8988T (cell line): ENCODE measurements at places on chromosomes 3 and 15.

- DNase-seq, result no peak
These were observed 279.2 kb downstream of the PDCD6IP start for GRCh38 chr3:34077417-34078195.

DNA sequence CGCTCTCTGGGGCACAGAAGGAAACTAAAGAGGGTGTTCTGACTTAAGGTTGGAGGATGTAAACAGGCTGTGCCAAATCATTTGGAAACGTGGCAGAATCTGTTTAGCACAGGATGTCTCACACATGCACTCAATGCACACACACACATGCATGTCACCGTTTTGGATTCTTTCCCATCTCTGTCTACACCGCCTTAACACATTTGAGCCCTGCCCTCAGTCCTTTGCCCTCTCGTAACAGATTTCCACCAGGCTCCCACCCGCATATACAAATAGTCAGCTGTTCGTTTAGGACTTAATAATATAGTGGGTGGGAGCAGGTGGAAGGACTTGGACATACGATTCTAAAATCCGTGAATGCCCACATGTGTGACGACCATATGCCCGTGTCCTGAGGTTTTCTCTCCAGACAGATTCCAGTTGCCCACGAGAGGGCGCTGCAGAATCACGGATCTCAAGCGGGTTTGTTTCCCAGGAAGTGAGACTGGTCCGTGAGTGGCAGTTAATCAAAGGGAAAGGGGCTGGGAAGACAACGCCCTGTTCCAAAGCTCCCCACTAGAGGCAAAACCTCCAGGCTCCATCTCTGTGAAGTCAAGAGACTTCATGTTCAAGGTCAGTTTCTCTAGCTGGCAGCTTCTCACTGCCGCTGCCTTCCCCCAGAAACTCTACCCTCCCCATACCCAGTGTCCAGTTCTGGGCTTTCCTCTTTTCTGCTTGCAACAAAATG is 44.5 kb downstream of the NOX5 start:
- DNase-seq, result peak; percentile 56

DNA sequence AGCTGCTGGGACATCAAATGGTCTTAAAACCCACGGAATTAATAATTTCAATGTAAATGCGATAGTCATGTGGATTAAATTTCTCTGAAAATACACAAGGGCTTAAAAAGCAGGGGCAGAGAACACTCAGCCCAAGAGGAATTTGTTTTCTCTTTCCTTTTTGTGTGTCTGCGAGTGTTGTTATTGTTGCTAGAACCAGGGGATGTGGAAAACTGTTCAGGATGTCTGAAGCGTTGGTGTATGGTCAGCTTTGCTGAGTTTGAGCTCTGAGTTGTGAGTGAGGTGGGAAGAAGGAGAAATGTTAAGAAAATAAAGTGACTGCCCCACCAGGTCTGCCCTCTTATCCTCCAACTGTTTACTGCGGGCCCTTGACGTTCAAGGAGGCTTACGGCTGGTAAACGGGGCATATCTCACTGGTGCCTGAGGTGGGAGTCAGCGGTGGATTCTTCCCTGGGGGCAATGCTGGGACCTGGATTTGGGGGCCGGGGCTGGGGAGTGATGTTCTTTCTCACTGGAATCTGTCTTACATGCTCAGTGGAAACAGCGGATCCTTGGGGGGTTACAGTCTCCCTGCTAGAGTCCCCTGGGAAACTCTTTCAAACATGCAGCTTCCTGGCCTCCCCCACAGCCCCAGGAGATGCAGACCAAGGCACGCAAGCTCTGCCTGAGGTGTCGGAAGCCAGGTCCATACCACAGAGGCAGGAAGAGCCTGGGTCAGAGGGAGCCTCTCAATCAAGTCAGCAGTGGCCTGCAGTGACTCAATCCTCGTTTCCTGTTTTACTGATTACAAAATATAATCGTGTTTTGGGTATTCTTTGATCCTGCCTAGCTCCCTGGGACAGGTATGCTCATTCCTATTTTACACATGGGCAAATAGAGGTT is 41.8 kb downstream of the ITGA11 start:
- DNase-seq, result no peak

- DNase-seq, result no peak
These were observed 1.6 kb downstream of the GABPB1 start for GRCh38 chr15:50353251-50353974.

DNA sequence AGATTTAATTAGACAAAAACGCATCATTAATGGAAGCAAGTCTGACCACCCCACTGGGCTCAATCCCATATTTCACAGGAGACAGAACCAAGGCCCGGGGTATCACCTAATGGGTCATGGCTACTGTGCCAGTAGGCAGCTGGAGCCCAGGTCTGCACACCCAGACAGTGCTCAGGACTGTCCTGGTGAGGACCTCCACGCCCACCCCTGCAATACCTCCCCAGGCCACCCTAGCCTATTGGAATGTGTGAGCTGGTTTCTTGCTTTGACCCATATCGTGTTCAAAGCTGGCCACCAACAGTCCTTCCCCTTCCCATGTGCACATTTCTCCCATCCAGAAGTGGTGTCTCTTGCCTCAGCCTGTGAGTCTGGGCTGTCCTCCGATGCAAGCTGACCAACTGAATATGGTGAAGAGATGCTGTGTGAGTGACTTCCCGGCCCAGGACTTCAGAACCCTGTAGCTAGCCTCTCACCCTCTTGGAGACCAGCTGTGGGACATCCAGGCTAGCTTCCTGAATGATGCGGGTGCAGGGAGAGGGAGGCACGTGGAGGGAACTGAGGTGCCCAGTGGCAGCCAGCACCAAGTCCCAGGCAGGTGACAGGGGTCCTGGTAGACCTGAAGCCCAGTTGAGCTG is 19.1 kb downstream of the SLC6A20 start:
- DNase-seq, result no peak

DNA sequence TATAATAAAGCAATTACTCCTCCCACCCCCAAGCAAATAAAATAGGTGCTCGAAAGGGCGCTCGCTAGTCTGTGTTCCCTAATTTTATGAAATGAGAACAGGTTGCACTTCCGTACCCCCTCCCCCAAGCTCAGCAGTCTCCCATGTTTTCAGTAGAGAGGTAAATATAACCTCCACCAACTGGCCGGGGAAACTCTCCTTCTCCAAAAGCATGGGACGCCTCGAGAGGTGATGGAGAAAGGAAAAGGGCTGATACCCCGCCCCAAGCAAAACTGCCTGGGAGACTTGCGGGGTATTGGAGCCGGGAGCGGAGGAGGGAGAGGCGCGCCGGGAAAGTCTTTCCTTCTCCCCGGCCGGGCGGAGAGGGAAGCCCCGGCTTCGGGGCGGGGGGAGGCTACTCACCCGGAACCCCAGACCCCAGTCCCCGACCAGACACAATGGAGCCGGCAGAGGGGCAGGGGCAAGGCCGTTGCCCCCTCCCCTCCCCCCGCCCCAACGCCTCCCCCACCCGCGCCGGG is 605 bp downstream of the DCUN1D1 start:
- DNase-seq, result peak; percentile 25

DNA sequence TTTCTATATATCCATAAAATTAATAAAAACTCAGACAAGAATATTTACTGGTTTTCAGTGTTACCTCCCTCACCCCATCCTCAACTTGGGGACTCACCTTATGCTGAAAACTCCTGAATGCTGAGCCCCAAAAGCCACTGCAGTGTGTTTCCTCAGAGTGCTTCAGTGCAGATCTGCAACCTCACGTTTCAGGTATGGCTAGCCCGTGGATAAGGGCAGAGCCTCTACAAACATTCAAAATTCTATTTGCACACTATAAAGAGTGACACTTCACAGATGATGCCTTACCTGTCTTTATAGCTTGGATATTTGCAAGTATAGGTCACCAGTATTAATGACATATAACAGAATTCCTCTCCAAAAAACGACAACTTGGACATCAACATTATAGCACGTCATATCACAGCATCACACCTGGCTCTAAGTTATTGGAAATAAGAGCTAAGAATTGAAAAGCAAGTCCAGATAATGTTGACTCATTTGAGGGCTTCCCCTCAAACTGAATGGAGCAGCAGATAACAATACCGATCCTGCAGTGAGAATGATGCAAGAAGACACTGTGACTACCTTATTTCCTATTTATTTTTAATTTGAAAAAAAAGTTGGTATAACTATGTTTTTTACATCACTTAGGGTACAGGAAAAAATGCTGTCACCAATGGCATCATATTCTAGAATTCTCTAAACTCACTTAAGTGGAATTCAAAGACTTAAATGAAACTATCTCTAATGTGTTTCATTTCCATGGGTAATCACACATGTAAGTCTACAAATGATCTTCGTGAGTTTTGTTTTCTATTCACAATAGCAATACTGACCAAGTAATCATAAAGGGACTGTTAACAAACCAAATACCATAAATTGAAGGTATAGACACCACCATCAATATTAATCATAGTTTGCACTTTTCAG is 40.7 kb upstream of the RSL24D1 start:
- no peak for DNase-seq

- DNase-seq, result no peak
These were observed 198.3 kb downstream of the OTOL1 start for GRCh38 chr3:161694682-161695564.

GRCh38 chr3:10855871-10856662 is 40.0 kb downstream of the SLC6A11 start:
- DNase-seq, result no peak

GRCh38 chr3:124904835-124905492 is 17.8 kb upstream of the ITGB5 start:
- no peak for DNase-seq

- no peak for DNase-seq
These were observed 130.2 kb downstream of the SSR3 start for GRCh38 chr3:156424758-156425157.

GRCh38 chr15:100696452-100696851 is 94.1 kb downstream of the ASB7 start:
- DNase-seq, result no peak

- DNase-seq, result no peak
These were observed 296.2 kb downstream of the FHIT start for GRCh38 chr3:60955034-60955433.

DNA sequence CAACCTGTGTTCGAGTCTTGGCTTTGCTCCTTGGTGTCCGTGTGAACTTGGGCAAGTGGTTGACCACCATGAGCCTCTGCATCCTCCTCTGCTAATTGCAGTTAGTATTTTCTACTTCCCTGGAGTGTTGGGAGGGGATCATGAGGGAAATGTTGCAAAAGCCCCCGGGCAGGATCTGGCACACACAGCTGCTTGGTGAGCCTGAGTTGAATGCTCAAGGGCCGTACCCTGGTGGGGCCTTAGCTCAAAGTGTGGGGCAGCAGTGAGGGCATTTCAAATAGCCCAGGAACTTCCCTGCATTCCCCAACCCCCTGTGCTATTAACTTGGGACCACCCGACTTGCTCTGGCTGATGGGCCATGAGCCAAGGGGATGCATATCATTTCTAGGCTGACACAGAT is 94.9 kb upstream of the SLC6A11 start:
- no peak for DNase-seq

DNA sequence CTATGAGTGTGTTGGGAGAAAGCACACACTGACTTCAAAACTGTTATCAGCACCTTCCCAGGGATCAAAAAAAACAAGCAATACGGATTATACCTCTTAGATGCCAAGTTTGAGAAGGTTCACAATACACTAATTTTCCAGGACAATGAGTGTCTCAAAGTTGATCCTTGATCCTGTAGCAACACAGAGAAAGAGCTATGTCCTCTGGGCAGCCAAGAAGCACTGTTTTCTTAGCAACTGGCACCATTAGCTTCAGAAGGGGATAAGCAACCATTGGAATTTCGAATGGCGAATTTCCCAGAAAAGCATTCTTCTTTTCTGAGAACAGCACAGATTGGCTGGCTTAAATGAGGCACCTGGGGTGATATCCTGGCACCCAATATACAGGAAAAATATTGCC is 270.3 kb upstream of the RORA start:
- DNase-seq, result no peak

- no peak for DNase-seq
These were observed 238.0 kb downstream of the TP63 start for GRCh38 chr3:189869165-189869564.

DNA sequence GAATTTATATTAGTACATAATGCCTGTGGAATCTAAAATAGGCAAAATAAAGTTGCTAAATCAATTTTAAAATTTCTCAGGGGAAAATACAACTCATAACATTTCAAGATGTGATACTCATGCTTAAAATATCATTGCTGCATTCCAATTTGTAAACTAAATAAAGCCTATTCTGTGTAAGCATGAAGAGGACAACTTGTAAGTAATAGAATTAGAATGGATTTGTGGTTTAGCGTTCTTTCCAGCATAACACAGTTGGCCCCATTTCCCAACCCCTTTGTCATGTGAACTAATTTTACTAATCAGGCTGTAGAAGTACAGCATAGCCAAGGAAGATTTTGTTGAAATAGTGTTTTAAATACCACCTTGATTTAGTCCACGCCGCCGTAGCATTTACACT is 437.2 kb downstream of the SI start:
- no peak for DNase-seq

DNA sequence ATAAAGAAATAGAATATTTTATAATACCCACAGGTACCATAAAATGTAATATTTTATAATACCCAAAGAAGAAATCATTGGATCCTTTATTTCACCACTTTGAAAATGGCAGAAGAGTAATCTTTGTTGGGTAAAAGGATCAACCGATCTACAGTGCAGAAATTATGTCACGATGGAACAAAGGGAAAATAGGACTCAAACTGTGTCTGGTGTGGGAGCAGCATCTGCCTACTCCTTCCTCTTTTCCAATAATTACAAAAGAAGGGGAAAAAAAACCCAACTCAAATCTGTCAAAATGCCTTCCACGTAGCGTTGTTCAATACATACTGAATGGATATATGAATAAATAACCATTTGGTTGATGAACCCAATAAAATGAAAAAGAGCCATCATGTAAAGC is 492.6 kb upstream of the TBL1XR1 start:
- DNase-seq, result no peak
